Right cardiac atrium (tissue), 5 donors: ENCODE measurements at places on chromosomes 16 and 17.

DNA sequence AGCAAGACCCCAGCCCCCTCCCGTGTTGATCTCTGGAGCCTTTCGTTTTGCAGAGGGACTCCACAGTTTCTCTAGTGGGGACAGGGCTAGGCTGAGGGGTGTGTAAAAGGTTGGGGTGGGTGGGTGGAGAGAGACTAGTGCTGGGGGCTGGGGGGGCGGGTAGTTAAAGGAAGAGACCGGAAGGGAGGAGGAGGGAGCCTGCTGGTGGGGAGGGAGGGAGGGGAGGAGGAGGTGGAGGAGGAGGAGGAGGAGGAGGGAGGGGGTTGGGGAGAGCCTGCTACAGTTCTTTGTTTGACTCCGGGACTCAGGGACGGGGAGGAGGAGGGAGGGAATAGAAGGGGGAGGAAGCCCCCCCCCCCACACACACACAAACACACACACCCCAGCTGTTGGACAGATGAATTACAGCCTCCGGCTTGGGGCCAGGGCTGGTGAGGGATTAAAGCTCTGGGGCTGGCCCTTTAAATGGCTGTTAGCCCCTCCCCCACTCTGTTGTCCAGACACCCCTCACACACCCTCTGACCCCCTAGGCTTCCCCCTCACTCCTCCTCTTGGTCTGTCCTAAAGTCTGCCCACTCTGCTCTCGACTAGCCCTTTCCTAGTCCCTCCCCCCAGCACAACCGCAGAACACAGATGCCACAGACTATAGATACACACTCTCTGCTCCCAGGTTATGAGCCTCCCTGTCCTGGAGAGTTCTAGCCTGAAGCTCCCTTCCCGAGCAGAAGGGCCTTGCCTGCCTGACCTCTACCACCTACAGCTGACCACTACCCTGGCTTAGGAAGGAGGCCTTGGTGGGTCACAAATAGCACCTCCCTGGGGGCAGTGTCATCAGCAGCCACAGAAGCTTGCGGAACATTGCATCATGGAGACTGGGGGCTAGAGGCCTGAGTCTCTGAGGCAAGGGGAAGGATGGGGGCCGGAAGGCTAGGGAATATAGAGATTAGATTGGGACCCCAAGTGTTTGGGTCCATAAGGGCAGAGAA lies 4.4 kb downstream of the KDM6B start:
- DNase-seq = peak; percentile 70

DNA sequence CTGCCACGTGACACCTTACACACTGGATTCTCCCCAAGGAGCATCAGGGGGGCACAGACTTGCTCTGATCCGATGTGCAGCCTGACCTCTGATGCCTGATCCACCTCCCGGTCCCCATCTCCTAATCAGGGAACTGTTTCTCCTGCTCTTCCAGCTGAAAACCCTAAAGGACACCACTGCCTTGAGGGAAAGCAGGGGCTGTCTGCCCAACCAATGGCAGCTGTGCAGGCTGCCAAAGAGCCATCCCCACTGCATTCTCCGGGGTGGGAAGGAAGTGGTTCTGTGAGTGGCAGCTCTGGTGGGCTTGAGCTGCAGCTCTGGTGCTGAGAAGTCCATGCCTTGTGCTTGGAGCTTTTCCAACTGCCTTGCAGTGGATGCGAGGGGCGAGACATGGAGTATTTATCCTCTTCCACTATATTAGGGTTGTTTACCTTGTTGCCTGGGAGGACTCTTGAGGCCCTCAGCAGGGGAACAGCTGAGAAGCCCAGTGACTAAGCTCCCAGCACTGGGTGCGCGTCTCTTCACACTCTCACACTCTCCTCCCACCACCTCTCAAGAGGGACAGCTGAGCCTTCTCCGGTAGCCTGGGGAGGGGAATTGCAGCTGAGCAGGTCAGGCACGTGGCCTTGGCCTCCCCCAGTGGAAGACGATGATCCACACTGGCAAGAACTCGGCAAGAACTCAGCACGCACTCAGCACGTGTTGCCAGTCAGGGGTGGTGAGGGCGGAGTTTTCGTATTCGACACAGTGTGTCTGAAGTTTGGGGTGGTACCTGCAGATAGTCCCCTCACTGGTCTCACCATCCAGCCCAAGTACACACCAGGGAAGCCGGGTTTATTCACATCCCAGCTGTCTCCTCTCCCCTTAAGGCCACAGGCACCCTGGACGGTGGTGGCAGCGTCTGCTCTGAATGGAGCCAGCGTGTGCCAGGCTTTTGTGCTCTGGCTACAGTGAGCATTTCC lies 21.1 kb upstream of the SPATA32 start:
- DNase-seq = peak; percentile 85

DNA sequence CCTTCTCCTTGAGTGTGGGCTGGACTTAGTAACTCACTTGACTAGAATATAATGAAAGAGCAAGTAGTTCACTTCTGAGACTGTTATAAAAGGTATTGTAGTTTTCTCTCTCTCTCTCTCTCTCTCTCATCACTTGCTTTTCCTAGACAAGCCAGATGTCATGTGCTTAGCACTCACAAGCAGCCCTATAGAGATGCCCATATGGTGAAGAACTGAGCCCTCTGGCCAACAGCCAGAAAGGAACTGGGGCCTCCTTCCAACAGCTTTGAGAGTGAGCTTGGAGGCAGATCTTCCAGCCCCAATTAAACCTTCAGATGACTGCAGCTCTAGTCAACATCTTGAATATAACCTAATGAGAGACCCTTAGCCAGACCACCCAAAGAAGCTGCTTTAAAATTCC lies 440.5 kb downstream of the GRIN2A start:
- no peak for DNase-seq

DNA sequence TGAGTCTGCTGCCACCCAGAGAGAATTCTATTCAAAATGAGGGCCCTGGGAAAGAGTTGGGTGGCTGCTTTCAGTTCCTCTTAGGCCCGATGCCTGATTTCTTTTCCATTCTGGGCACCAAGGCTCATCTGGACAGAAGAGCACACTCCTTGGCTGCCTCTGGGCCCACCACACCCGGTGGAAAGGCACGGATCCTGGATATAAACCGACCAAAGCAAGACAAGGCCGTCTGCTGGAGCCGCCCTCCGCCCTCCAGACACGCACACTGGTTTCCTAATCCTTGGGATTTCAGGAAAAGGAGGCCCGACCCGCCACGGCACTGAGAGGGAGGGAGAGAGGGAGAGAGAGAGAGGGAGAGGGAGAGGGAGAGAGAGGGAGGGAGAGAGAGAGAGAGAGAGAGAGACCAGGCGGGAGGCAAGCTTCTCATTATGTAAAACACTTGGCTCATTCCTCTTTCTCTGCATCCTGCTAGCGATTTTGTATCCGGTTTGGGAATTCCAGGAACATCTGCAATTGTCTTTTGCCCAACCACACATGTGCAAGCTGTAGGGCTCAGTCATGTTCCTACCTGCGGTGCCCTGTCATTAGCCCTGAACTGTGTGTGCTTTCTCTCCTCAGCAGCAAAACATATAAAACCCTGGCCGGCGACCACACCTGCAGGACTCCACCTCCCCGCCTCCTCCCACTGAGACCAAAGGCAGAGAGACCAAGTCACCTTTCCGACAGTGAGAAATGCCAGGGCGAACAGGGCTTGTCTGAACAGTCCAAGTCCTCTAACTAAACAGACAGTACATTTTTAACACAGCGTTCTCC lies 347.2 kb downstream of the SOX9 start:
- peak; percentile 84 for DNase-seq

DNA sequence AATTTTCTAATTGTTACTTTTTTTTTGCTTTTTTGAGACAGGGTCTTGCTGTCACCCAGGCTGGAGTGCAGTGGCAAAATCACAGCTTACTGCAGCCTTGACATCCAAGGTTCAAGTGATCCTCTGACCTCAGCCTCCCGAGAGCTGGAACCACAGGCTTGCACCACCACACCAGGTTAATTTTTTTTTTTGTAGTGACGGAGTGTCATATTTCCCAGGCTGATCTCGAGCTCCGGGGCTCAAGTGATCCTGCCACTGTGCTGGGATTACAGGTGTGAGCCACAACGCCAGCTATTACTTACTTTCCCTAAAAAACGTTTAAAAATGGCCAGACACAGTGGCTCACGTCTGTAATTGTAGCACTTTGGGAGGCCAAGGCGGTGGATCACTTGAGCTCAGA lies 6.6 kb downstream of the NPLOC4 start:
- DNase-seq = peak; percentile 4

- DNase-seq = no peak
Observed at GRCh38 chr17:81097943-81098308, 63.0 kb downstream of the BAIAP2 start.

- DNase-seq = peak; percentile 35
Observed at GRCh38 chr16:2482249-2482648, 7.3 kb downstream of the TBC1D24 start.

GRCh38 chr17:32341141-32341856 lies 674 bp downstream of the C17orf75 start:
- DNase-seq = no peak

DNA sequence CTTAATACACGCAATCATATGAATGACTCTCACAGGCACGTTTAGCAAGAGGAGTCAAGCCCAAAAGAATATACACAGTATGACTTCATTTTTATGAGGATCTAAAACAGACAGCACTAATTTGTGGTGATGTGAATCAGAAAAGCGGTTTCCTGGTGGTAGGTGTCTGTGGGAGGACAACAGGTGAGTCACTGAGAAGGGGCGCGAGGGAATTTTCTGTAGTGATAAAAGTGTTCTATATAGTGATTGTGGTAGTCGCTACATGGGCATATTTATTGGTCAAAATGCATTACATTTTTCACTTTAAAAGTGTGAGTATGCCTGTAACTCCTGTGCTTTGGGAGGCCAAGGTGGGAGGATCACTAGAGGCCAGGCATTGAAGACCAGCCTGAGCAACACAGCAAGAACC lies 7.6 kb upstream of the TNRC6A start:
- no peak for DNase-seq
